ENCODE measurements at places on chromosomes 2 and 18.

DNA sequence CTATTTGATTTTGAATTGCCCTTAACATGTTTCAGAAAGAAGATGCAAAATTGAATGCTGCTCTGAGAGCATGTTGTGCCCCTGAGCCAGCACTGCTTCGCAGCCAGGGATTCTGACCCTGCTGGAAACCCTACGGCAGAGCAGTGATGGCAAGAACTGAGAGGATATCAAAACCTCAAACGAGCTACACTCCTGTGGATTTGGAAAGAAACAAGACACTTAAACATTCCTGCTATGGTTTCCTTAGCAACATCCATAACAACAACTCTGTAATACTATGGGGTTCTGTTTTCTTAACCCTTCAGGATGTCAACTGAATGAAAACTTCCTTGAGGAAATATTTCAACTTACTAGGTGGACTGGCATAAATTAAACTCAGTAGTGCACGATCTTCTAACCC, 649.1 kb downstream of the NYAP2 start:
- DNase-seq: peak; percentile 90

DNA sequence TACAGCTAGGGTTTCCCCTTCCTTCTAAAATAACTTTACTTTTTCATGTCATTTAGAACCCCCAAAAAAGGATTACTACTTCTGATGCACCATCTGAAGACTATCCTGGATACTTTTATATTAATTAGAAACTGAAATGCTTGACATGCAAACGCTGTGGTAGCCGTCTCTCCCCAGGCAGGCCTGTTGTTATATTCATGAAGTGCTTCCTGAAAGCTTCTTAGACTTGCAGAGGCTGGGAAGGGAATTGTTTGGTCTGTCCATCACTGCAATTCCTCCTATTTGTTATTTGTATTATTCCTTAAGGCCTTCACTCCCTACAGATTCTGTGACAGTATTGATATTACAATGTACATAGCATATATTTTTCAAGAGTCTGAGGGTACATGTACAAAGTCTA, 370.2 kb downstream of the NRXN1 start:
- no peak for DNase-seq

DNA sequence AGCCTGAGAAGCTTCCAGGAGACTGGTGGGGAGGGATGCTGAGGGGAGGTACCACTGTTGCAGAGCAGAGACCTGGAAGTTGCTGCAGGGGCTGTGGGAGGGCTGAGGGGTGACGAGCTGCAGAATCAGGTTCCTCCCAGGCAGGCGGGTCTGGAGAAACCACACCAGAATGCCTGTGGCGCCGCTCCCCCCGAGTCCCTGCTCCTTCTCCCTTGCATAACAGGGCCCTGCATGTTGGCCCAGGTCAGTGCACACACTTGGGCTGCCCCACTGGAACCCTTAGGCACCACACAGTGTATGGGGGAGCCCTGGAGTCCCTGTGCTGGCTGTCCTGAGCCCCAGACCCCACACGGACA, 60.4 kb downstream of the ARL4C start:
- DNase-seq: peak; percentile 12

DNA sequence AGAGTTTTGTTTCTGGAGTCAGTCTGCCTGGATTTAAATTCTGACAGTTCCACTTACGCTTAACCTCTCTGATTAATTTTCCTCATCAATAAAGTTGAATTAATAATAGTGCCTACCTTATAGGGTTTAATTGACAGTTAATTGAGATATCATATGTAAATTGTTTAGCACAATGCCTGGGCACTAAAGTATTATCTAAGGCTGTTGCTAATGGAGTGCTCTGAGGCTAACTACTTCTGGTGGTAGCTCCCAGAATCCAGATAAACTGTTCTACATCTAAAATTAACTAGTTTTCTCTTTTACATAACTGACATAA, 185.6 kb upstream of the STON1 start:
- DNase-seq: no peak

- no peak for DNase-seq
Observed at GRCh38 chr2:216922175-216922780, 62.4 kb upstream of the TNP1 start.

DNA sequence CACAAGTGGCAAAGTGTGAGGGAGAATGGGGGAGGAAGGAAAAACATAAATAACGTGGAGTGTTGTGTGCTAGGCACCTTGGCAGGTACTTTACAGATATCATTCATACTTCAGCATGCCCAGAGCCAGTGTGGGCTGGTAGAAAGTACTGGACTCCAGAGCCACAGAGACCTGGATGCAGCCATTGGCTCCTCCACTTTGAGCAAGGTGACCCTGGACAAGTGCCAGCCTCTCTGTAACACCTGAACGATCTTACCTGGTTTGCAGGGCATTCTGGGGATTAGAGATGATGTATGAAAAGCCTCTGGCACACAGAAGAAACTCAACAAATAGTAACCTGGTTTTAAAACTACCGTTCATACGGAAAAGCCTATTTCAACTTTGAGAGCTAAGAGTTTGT, 6.3 kb downstream of the LOXHD1 start:
- DNase-seq: no peak

DNA sequence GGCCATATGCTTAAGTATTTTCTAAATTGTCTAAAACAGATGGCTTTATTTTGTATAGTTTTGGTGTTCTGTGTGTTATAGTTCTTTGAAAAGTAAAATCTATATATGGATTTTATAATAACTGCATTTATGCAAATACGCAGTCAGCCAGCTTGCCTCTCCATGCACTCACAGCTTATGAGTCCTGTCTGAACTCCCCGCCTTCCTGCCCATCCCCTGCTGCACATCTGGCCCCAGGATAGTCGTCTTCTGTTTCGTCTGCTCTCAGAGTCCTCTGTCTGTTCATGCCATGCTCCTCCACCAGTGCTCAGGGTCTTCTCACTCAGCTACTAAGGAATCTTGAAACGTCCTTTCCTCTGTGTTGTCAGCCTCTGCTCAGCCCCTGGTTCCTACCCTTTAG, 28.2 kb upstream of the ANKRD62 start:
- DNase-seq: no peak

- no peak for DNase-seq
Observed at GRCh38 chr2:168350380-168350779, 103.0 kb upstream of the STK39 start.

- DNase-seq: no peak
Observed at GRCh38 chr2:159462201-159462785, 154.1 kb downstream of the BAZ2B start.

GRCh38 chr2:138293045-138293444, 208.5 kb upstream of the SPOPL start:
- DNase-seq: no peak

GRCh38 chr2:27261926-27262298, 935 bp downstream of the SLC30A3 start:
- DNase-seq: no peak

GRCh38 chr2:65300134-65300760, 72.6 kb downstream of the ACTR2 start:
- DNase-seq: peak; percentile 66

- DNase-seq: peak; percentile 38
Observed at GRCh38 chr2:173990970-173991819, 26.0 kb upstream of the SP3 start.

GRCh38 chr2:181471226-181471625, 14.0 kb downstream of the ITGA4 start:
- DNase-seq: peak; percentile 45

GRCh38 chr2:134276381-134277172, 22.7 kb downstream of the MGAT5 start:
- DNase-seq: peak; percentile 59

- no peak for DNase-seq
Observed at GRCh38 chr2:215059724-215060123, 78.7 kb downstream of the ABCA12 start.

- no peak for DNase-seq
Observed at GRCh38 chr2:42096869-42097591, 49.2 kb downstream of the PKDCC start.

DNA sequence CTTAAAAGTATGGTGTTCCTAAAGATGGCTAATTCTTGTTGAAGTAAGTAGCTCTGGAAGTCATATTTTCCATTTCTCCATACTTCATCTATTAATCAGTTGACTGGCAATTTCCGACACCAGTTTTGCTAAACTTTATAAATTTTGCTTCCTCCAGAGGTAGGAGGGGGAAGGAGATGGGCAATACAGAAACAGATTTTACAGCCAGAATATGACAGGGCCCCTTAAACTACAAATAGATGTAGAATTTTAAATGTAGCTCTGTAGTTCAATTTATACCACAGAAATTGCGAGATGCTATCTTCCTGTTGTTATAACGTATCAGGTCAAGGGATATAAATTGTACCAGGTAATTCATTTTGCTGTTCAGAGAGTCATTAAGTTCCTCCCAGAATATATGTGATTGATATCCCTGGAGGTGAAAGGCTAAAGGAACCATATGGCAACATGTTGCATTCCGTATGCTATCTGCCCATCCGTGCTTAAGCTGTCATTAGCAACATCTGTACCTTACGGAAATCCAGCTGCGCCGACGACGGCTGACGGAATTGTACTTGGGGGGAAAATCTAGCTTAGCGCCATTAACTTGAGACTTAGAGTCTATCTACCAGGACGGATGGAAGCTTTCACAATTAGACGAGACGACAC, 8.4 kb upstream of the NR4A2 start:
- no peak for DNase-seq

DNA sequence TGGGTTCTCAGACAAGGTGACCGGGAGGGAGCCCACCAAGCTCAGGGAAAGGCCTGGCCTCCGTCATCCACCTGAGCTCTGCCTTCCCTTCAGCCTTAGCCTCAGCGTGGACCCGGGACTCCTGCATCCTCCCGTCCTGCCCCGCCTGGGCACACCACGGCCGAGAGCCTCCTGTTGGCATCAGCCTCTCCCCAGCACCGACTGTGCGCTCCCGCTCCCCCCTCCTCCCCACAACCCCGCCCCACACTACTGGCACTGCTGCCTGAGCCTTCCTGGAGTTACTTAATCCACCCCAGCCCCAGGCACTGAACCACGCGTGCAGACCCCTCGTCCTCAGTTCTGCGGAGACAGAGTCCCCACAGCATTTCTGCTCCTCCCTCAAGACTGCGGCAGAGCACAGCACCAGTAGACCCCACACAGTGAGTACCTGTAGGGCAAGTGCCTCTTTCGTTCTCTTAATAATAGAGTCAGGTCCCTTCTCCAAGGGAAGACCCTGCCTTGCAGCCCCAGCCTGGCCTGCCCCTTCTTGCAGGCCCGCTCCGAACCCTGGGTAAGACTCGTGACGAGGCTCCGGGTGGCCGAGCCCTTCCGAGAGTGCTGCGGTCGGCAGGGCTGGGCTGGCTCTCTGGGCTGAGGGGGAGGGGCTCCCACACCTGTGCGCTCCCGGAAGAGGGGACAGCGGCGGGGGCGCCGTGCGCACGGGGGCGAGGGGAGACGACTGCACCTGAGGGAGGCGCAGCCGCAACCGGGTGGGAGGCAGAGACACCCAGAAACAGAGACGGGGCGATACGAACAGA, at the start of gene AMER3:
TSS of gene AMER3 (plus strand) at position 285 of the 797 bp plus-strand sequence. CDS start 6,533 bp downstream, outside the sequence.
- no peak for DNase-seq

DNA sequence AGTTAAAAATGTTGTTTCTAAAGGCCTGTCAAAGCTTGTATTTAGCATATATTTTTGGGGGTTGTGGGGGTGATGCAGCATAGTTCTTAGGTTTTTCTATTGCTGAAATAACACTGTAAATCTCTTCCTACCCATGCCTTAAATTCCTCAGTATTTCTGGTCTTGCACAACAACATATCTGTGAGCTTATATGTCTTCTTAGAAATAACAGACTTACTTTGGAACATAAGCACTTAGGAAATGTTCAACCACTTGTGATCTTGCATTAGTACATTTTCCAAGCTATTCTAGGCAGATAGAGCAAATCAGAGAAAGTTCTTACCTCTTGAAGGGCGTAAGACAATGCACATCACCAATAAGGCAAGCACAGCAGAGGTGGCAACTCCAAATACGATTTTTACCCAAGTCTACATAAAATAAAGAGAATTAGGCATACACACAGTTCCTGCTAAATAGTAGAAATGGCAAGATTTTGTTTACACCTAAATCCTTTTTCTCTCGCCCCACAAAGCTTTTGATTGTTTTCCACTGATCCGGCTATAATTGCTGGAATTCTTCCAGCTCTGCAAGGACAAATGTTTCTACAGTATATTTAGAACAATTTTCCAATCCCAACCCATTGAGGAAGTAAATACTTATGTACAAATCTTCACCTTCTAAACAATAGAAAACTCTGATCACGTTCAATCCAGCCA, 512 bp downstream of the FAP start:
- DNase-seq: peak; percentile 34

GRCh38 chr18:55650363-55650870, 62.4 kb upstream of the TCF4 start:
- peak; percentile 19 for DNase-seq

DNA sequence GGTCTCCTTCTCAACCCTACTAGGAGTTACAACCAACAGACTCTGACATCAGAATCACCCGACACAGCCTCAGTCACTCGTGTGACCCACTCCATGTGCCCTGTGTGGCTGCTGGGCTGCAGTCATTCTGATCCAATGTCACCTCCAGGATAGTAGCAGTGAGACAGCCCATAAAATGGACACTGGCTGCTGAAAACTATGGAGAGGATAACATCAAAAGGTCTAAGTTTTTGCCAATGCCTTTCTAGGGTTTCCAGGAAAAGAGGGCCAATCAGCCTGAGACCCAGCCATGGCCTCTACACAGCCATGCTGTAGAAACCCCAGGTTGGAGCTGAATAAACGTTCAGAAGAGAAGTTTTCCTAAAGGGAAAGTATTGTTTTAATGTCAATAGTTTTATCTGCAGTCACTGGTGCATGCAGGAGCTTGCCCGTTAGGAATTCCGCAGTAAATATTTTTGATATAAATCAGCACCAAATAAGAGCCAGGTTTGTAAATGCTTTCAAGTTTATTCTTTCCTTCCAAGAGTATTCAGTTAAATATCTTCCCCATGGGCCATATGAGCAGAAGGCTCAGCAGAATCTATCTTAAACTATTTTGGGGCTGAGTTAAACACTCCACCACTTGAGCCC, 92.2 kb upstream of the PID1 start:
- peak; percentile 47 for DNase-seq

- DNase-seq: no peak
Observed at GRCh38 chr18:61216051-61216450, 117.2 kb upstream of the CDH20 start.

GRCh38 chr18:74251297-74252038, 40.3 kb downstream of the CYB5A start:
- peak; percentile 68 for DNase-seq

- no peak for DNase-seq
Observed at GRCh38 chr2:69985688-69986087, 24.3 kb upstream of the ASPRV1 start.

- DNase-seq: no peak
Observed at GRCh38 chr18:58136879-58137278, 92.9 kb downstream of the NEDD4L start.

DNA sequence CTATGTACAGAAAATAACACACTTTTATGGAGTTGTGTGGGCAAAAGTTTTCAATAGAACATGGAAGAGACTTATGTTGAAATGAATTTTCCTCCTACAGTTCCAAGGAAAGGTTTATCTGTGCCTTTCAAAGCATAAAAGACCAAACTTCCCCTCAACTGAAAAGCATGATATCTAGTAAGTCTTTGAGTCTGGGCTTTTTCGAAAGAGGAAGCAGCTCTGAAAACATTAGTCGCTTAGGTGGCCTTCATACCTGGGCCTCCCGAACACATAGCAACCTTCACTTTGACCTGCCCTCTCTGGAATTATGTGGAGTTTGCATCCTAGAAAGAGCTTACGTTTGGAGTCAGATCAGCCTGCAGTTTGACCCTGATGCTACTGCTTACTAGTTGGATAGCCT, 4.8 kb upstream of the CAPN14 start:
- DNase-seq: no peak

Data from M059J (cell line).